Activated naive CD4-positive, alpha-beta T cell treated with anti-CD3 and anti-CD28 coated beads, Interleukin-2, amount 50 U/mL, for 72 hours (primary cell): ENCODE measurements at places on chromosomes 6 and 20.

DNA sequence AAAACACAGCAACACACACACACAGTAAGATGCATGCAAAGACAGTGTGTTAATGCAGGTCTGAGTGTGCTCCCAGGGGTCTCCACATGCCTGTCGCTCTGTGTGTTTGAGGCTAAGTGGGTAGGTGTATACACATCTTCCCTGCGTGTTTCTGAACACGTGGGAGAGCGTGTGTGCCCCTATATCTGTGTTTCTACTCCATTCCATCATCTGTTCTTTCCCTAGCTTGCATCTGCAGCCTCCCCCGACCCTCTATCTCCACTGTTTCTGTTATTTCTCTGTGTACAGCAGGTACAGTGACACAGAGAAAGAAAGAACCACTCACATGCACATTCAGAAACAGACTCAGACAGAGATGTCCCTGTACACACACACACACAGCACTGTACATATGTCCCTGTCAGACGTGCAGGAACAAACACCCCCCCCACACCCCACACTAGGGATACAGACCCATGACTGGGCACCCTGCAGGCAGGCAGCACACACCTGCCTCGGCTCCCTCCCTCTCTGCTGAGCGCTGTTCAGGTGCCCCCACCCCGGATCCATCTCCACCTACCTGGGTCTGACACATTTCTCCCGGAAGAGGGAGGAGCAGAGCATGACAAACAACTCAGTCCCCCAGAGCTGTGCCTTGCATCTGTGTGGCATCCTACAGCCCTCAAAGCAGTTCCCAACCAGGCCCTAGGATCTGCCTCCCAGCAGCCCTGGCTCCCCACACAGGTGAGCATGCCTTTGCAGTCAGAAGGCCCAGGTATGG, 27.6 kb downstream of the KCNK15 start:
- DNase-seq, result no peak

- no peak for DNase-seq
These were observed 35.5 kb upstream of the SUMO4 start for GRCh38 chr6:149364557-149364956.

DNA sequence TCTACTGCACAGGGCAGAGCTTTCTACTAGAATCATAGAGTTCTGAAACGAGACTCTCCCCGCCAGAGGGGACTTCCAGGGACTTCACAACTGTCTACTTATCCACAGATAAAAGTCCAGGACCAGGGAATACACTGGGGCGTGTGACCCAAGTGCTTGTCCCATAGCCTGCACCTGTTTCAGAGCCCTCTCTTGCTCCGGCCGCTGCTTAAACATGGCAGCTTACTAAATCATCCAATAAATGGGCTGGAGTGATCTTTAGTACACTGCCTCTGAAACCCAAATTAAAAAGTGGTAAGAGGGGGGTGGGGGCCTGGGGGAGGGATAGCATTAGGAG, 8.9 kb upstream of the RAB44 start:
- no peak for DNase-seq

DNA sequence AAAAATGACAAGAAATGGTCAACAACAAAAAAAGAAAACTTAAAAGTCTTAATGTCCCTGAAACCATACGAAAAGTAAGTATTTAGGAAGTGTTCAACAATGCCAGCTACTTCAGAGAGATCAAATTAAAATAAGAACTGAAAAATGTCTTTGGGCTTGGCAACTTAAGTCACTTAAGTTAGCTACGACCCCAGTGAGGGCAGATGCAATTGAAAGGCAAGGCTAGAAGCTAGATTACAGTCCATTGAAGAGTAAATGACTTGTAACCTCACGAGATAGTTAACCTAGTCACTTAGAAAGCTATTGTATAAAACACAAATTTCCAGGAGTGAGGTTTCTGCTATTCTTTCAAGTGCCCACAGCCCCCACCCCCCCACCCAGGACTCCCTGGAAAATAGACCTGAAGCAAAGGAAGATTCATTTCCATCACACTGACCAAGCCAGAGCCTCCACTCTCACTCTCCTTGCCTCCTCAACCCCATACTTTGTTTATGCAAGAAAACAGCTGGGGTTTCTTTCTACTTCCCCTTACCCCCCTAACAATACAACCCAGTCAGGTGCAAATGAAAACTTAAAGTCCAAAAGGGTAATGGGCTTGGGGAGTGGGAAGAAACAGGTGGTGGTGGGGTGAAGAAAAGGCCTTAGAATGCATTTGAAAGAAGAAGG, 14.6 kb downstream of the RTN4IP1 start:
- DNase-seq, result no peak

DNA sequence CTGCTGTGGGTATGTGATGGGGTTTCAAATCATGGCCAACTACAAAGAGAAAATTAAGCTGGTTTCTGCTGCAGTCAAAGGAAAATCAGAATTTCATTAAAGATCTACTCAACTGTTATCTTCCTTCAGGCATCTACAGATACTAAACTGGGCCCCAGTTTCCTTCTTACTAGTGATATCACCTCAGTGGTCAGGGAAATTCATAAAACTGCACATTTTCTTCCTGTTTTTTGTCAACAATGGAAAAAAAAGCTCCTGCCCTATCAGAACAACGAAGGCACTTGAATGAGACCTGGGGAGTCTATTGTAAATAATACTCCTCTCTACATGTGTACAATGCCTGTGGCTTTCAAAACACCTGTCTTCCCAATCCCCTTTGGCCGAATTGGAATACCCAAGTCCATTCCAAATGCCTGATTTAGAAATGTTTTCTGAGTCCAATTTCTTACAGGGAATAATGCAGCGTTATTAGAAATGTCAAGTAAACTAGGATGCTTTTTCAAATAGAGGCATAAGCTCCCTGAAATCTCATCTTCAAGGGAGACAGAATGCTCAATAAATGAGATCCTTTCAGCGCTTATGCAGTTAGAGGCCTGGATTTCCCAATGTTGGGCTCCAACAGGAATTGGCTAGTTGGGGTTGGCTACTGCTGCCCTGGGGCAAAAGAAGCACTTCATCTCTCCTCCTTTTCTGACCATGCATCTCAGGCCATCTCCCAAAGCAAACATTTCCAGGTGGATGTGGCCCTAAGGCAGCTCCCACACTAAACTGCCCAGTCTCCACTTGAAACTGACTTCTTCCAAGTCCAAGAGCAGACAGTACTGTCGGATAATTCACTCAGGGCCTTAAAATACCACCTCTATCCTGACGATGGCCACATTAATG, 143.3 kb downstream of the NFATC2 start:
- DNase-seq, result no peak

DNA sequence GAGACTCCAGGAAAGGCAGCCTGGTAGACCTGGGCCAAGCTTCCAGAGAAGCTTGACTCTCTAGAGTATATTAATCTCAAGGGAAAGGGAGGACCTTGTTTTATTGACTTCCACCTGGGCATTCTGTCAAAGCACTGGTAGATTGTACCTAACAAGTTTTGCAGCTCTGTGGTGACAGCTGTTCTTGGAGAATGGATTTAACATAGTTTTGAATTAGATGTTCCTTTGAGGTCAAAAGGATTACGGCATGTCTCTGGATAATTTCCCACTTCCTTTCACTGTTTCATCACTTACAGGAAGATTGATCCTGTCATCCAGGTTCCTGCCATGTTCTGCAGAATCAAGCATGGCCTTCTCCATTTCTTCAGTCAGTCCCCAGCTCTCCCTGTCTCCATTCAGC, 246.0 kb downstream of the PHACTR1 start:
- DNase-seq, result no peak

DNA sequence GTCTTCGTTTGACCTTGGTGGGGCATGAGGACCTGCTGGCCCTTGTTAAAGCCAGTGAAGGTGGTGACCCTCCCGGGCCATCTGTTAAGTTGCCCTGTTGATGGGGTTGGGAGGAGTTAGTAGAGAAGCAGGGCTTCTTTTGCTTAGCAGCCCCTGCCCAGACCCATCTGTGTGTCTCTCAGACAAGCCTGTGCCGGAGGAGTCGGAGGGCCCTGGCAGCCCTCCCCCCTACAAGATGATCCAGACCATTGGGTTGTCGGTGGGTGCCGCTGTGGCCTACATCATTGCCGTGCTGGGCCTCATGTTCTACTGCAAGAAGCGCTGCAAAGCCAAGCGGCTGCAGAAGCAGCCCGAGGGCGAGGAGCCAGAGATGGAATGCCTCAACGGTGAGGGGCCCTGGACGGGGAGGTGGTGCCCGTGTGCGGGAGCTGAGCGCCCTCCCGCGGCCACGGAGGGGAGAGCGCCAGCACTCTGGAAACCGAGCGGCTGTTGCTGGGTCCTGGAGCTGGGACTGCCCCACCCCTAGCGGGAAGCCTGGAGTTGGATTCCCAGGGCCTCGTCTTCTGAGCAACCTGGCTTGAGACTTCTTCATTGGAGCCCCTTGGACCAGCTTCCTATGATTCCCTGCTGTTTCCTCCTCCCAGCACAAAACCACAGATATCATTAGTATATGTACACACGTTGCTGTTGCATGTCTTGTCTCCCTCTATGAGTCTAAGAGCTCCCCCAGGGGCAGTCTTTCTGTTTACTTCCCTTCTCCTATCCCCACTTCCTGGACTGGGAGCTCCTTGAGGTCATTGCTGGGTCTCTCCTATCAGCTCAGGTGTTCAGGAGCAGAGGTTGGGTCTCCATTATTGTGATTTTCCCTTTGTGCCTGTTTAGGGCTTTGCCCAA, 27.6 kb upstream of the SRF start:
- DNase-seq, result peak; percentile 81

- no peak for DNase-seq
These were observed 26.2 kb downstream of the CYP39A1 start for GRCh38 chr6:46626228-46626909.

- no peak for DNase-seq
These were observed 217.5 kb downstream of the TENT5A start for GRCh38 chr6:81534934-81535465.

- DNase-seq, result no peak
These were observed 81.3 kb upstream of the COL21A1 start for GRCh38 chr6:56328728-56329090.

- DNase-seq, result no peak
These were observed 226.4 kb downstream of the GMDS start for GRCh38 chr6:2019051-2019450.

GRCh38 chr20:41570557-41570956, 47.6 kb downstream of the CHD6 start:
- DNase-seq, result no peak

GRCh38 chr6:1952740-1953360, 292.6 kb downstream of the GMDS start:
- no peak for DNase-seq

DNA sequence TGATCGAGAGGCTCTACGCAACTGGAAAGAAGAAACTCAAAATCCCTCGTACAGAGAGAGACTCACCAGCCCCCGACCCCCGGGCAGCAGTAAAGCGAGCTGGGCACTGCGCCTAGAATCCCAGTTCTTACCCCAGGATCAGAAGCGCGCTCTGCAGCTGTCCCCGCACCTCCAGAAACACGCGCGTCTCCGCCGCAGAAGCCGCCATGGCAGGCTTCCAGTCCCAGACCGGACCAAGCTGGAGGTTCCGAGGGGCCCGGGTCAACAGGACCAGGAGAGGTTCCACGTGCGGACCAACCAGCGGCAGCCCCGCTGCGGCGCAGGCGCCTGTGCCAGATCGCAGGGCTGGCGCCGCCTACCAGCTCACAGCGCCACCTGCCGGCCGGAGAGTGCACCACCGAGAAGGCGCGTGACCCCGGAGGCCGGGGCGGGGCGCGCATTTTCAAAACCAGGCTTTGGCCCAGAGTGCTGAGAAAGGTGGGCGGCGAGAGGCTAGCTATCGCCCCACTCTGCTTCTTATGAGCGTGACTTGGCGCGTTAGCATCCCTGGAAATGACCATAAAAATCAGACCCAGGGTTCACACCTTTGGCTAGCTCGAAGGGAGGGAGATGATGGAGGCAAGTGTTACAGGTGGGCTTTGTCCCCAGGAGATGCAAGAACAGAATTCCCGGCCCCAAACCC, at the start of gene UBE3D:
UBE3D (minus strand) TSS at position 331 of the 682 bp plus-strand sequence; CDS start at position 208, 123 bp downstream.
- peak; percentile 94 for DNase-seq

GRCh38 chr6:68695838-68696237, 60.8 kb downstream of the ADGRB3 start:
- no peak for DNase-seq

GRCh38 chr6:81589465-81590313, 162.8 kb downstream of the TENT5A start:
- no peak for DNase-seq

- no peak for DNase-seq
These were observed 388.0 kb downstream of the GJA1 start for GRCh38 chr6:121823437-121823851.

DNA sequence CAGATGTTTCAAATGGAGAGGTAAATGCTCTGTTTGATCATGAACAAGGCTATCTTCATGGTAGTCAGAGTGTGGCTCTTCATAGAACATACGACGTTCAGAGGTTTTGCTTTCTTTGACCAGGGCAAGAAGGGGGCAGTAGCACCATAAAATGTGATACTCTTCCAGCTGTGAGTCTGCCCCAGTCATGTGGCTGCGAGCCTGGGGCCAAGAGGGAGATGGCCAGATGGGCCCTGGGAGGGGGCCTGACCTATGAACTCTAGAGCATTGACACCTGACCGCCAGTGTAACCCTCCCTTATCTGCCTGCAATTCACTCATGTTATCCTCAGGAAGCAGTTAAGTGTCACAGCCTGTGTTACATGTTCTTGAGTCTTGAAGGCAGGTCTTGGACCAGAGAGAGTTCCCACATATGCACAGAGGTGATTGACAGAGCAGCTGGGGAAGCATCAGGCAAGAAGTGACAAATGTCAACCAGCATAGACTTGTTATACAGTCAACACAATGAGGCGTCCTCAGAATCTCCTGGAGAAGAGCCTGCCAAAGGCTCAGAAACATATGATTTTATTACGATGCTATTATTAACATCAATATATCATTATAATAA, 55.0 kb downstream of the SCML4 start:
- no peak for DNase-seq

GRCh38 chr6:75077701-75078100, 128.2 kb downstream of the COL12A1 start:
- DNase-seq, result no peak

GRCh38 chr20:2698912-2699311, 6.3 kb downstream of the EBF4 start:
- DNase-seq, result no peak

DNA sequence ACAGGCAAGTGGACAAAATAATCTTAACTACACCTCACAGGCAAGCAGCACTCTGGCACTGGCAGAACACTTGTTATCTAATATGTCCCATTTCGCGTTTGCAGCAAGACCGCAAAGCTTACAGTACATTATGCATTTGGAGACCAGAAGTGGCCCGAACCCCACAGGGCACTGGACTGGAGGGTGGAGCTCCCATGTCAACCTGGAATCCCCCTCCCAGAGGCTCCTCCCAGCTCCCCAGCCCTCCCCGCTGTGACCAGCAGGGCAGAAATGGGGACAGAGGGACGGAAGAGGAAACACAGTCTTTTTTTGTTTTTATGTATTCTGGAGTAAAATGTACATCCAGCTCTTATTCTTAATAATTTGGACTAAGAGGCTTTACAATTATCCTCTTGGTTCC, 263.7 kb downstream of the SMOC2 start:
- DNase-seq, result no peak

GRCh38 chr6:122649701-122650100, 39.5 kb downstream of the PKIB start:
- no peak for DNase-seq

GRCh38 chr6:17871189-17871519, 116.3 kb downstream of the KIF13A start:
- DNase-seq, result no peak

GRCh38 chr20:64104667-64105451, 2.5 kb downstream of the NPBWR2 start:
- DNase-seq, result peak; percentile 51
